ENCODE measurements at places on chromosomes 5 and 9.

GRCh38 chr5:63535840-63536602 lies 426.2 kb downstream of the HTR1A start:
- DNase-seq = no peak

DNA sequence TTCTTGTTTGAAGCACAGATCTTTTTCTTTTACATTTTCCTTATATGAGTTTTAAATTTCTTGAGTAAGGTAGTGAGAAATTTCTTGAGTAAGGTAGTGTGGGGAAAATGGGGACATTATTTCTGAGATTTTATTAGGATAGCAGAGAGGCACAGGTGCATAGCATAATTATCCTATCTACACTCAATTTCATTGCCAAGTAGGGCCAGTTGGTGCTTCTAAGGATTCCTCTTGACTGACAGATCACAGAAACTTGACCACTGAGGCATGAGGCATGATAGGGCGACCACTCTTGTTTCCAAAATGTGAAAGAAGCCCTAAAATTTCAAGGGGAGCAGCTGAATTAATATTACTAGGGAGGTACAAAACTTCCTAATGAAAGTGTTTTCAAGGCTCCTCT lies 31.4 kb upstream of the TMC1 start:
- DNase-seq = no peak

- DNase-seq = no peak
These were observed 375.5 kb downstream of the CTNND2 start for GRCh38 chr5:11528720-11529119.

GRCh38 chr9:107123389-107123788 lies 159.7 kb upstream of the RAD23B start:
- no peak for DNase-seq

- no peak for DNase-seq
These were observed 728.4 kb downstream of the MAT2B start for GRCh38 chr5:164233791-164234190.

GRCh38 chr9:128603697-128604096 lies 51.3 kb downstream of the SPTAN1 start:
- DNase-seq = no peak

DNA sequence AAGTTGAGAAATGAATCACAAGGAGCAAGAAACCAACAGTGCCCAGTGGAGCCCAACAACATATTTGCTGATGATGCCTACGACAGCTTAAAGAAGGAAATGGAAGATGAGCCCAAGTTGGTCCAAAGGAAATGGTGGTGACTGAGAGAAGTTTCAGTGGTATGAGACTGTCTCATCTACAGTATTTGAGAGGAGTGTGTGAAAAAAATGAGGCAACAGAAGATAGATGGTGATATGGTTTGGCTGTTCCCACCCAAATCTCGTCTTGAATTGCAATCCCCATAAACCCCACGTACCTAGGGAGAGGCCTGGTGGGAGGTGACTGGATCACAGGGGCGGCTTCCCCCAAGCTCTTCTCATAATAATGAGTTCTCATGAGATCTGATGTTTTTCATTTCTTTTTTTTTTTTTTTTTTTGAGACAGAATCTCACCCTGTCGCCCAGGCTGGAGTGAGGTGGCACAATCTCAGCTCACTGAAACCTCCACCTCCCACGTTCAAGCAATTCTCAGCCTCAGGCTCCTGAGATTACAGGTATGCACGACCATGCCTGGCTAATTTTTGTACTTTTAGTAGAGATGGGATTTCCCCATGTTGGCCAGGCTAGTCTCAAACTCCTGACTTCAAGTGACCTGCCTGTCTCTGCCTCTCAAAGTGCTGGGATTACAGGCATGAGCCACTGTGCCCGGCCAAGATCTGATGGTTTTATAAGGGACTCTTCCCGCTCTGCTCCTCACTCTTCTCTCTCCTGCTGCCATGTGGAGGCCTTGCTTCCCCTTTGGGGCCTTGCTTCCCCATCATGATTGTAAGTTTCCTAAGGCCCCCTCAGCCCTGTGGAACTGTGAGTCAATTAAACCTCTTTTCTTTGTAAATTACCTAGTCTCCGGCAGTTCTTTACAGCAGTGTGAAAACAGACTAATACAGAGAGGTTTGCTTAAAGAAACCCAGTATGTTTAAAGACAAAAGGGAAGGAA lies 30.2 kb downstream of the EFCAB9 start:
- DNase-seq = no peak

GRCh38 chr5:88396751-88397281 lies 128.2 kb upstream of the TMEM161B start:
- no peak for DNase-seq

- no peak for DNase-seq
These were observed 3.0 kb downstream of the DENND1A start for GRCh38 chr9:123926941-123927340.

GRCh38 chr5:179262126-179262920 lies 82.9 kb downstream of the ADAMTS2 start:
- no peak for DNase-seq

DNA sequence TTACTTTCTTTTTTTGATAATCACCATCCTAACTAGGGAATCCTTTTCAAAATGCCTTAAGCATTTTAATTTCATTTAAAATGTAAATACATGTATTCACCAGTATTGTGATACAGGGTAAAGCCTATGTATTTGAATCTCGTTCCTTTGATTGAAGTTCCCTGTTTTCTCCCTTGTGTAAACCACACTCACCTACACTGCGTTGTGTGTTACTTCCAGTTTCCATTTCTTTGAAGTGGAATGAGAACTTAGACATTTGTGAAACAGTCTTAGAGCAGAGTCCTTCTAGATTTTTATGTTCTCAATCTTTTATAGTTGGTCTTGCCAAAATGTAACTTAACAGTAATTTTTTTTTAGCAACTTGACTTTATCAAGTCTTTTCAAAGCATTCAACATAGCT lies 101.4 kb downstream of the ZNF462 start:
- no peak for DNase-seq

GRCh38 chr5:147532156-147532555 lies 22.3 kb upstream of the DPYSL3 start:
- DNase-seq = no peak

DNA sequence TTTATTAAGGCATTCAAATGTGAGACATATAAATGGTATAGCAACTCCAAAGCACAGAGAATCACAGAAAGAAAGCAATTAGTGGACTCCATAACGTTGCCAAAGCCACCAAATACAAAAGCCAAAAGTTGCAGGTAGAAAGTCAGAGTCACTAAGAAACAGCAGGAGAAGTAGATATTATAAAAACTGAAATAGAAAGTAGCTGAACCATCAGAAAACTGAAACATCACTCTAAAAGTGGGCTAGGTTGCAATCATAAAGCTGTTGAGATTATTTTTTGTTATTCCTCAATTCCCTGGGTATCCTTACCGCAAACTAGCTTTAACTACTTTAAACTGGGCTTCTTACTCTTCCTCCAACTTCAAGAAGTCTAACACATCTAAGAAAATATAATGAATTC lies 108.1 kb upstream of the ARRDC3 start:
- no peak for DNase-seq

DNA sequence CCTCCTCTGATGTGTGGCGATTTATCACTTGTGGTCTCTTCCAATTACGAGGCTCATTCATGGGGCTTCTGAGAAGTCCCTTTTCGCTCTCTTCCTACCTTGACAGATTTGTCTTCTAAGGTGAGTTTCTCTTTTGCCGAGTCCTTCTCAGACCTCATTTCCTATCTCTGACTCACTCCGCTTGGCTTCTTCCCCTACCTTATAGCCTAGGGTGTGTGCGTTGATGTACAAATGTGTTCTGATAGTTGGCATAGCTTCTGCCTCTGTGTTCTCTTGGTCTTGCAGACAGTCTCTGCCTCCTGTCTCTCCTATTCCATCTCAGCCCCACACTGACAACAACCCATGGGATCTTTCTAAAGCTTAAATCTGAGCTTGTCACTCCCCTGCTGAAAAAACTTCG lies 56.9 kb upstream of the SHB start:
- no peak for DNase-seq

- no peak for DNase-seq
These were observed at the start of gene C5orf52 for GRCh38 chr5:157670662-157671591. Gene C5orf52 (plus strand): TSS chr5:157671533. CDS start chr5:157671615, 82 bp downstream.

DNA sequence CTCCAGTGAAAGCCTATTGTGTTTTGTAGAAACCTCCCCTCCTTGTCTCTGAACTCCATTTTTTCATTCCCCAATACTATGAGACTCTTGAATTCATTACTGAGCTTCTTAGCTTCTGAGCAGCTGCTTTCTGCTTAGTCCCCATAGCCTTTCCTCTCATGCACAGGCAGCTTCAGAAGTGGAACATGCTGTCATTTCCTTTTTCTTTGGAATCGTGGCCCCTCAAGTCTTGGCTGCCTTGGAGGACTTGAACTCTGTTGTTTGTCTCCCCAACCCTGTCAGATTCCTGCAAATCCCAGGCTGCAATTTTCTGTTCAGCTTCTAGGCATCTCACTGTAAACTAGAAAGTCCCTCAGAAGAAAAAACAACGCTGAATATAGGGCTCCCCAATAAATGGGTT lies 268.5 kb downstream of the ARRDC3 start:
- DNase-seq = no peak
